ENCODE measurements at places on chromosomes 4 and X. TPM values are rescaled to one million over a fixed set of nuclear protein-coding genes. Genes with fewer than 3 reads are reported as not detected.

DNA sequence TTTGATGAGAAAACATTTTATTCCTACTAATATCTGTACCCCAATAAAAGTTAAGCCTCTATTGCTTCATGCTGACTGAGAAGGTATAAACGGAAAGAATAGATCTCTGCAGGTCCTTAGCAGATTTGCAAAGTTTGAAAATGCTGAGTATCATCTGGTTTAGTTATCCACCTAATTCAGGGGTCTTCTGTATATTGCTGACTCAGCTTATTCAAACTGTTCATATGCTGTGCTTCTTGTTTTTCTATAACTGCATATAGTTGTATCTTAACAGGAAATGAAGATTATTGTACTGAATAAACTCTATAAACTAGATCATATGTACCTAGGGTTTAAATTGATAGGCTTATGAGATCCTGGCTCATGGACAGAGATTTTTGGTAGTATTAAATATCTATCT is 23.7 kb downstream of the ZNF330 start:
- H3K27ac ChIP-seq: no peak overlapping the region
- no peaks in the 10 kb centered on the region for H3K36me3 ChIP-seq
- H3K4me3 ChIP-seq: no peak overlapping the region
- H3K27me3 ChIP-seq: no peaks in the 10 kb centered on the region

DNA sequence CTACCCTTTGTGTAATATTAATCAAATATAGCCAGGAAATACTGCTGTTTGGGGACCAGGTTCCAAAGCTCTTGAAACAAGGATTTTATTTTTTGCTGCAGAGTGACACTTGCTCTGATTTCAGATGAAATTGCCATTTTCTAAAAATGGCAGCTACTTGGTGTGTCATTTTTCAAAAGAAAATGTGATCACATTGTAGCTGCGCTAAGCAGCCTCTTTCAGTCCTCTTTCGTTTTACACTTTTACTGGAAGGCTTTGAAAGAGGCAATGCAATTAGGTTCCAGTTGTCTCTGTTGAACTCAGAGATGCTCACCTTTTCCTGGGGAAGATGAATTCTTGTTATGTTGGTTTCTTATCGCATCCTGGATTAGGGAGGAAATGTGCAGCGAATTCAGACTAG is 85.1 kb downstream of the CT47B1 start:
- H3K4me3 ChIP-seq: no peak overlapping the region
- peaks cover 31% of the 10 kb centered on the region for H3K27me3 ChIP-seq
- H3K4me1 ChIP-seq: no peaks in the 10 kb centered on the region
- no peak for DNase-seq

- no peak overlapping the region for H3K27ac ChIP-seq
- H3K36me3 ChIP-seq: no peaks in the 10 kb centered on the region
- H3K4me1 ChIP-seq: peaks cover 3% of the 10 kb centered on the region
- H3K4me3 ChIP-seq: no peak overlapping the region
- no peaks in the 10 kb centered on the region for H3K27me3 ChIP-seq
Measured at GRCh38 chr4:11106190-11106589, 322.5 kb downstream of the HS3ST1 start.

DNA sequence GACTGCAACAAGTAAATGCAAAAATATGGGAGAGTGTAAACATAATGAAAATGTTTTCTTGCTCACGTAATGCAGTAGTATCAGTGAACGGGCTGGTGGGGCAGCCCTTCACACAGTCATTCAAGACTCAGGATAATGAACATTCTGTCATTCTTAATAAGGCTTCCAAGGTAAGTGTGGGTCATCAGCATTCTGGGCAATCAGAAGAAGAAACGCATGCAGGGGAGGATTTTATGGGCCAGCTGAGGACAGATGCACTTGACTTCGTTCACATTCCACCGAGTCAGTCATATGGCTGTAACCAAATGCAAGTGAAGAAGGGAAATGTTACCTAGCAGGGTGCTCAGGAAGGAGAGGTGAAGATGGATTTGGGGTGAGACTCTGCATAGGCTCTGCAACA is 68.0 kb upstream of the MAP9 start:
- H3K36me3 ChIP-seq: no peaks in the 10 kb centered on the region
- no peaks in the 10 kb centered on the region for H3K4me1 ChIP-seq

DNA sequence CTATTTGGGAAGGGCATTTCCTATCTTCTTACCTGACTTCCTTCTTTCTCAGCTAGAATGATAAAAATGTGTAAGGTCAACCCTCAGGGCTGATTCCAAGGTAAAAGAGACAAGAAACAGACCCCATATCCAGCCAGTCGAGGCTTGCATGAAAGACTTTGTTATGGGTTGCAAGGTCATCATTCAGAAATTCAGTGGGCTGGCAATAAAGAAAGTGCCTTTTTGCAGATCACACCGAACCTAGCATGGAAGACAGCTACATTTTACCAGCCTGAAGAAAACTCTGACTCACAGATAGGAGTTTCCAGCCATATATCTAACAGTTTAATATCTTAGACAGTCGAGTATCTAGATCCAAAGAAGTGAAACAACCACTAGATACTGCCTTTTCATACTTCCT is 87.4 kb downstream of the PDGFC start:
- H3K4me3 ChIP-seq: no peak overlapping the region
- no peak overlapping the region for H3K27ac ChIP-seq
- no peak for DNase-seq
- no peaks in the 10 kb centered on the region for H3K36me3 ChIP-seq

The ZAR1 gene
- total RNA-seq: not detected

DNA sequence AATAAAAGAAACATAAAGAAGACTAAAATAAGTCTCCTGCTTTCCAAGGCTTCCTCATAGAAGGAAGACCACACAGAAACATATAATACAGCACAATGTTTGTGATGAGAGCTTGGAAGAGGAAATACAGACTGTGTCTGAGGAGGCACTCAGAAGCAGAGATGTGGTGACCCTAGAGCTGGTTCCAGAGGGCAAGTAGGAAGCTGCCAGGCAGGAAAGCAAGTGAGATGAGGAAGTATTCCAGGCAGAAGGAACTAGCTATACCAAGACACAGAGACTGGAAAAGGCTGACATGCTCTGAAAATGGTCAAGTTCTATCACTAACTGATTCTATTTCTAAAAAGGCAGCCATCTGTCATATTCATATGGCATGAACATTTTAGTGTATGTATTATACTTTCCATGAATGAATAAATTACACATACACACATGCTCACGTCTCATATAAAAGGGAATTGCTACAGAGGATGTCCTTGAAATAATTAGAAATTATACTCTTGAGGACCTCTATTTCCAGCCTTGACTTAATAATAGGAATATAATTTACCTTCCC is 16.6 kb upstream of the HSFX2 start:
- H3K27me3 ChIP-seq: no peaks in the 10 kb centered on the region
- H3K4me3 ChIP-seq: no peak overlapping the region
- H3K27ac ChIP-seq: no peak overlapping the region
- no peaks in the 10 kb centered on the region for H3K4me1 ChIP-seq
- no peak for DNase-seq

- no peak overlapping the region for H3K4me3 ChIP-seq
- H3K27me3 ChIP-seq: peaks cover 50% of the 10 kb centered on the region
- H3K27ac ChIP-seq: no peak overlapping the region
- no peak for DNase-seq
- no peaks in the 10 kb centered on the region for H3K36me3 ChIP-seq
Measured at GRCh38 chrX:151975228-151975593, 735 bp upstream of the GABRE start.

DNA sequence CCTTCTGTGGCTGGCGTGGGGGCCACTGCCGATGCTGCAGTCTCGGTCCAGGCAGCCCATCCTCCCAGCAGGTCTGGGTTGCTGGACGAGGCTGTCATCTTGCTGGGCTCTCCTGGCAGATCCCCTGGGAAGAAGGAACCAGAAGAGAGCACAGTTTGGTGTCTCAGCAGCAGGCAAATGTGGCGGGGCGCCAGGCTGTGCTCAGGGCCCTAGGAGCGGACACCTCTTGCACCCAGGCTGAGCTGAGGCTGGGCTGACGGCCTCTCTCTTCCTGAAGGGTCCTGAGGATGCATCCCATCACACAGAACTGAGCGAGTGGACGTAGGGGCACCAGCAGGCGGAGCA is 39.2 kb upstream of the CPLX1 start:
- no peaks in the 10 kb centered on the region for H3K36me3 ChIP-seq
- no peak overlapping the region for H3K27ac ChIP-seq
- DNase-seq: no peak

DNA sequence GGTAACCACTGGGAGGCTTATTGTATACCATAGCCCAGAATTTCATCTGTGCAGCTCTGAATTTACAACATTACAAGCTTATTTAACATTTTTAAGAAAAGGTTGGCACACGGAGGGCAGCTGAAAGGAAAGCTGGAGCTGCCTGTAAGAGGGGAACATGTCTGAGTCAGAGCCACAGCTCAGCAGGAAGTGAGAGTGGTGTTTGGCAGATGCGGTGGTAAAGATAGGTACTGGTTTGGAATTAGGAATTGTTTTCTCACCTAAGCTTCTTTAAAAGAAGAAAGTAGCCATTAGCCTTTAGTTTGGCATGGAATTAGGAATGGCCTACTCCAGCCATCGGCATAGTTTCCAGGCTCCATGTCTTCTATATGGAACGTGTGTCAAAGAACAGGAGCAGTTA is 172.5 kb upstream of the ANXA3 start:
- no peak overlapping the region for H3K27ac ChIP-seq
- no peak overlapping the region for H3K4me3 ChIP-seq
- no peaks in the 10 kb centered on the region for H3K27me3 ChIP-seq

The GRSF1 gene
- 87.4 TPM for total RNA-seq

DNA sequence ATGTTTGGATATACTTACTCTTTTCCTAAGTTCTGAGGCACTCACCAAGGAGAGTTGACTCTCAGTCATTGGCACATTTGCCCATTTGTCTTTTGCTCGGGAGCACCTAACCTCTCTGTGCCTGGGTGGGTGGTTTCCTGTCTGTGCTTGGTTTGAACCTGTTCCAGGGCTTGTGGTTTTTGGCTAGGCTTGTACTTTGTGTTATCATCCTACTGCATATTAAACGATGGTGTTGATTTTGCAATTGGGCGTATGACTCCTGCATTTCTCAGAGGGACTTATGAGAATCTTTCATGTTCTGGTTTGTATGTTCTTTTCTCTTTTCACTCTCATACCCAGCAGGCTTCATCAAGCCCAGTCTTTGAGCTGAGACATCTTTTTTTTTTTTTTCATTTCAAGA is 161.7 kb downstream of the BTC start:
- H3K4me1 ChIP-seq: no peaks in the 10 kb centered on the region

GRCh38 chr4:149277705-149278104 is 537.9 kb downstream of the IQCM start:
- H3K4me3 ChIP-seq: no peak overlapping the region
- H3K4me1 ChIP-seq: no peaks in the 10 kb centered on the region
- no peaks in the 10 kb centered on the region for H3K27me3 ChIP-seq
- DNase-seq: no peak

- DNase-seq: no peak
- no peak overlapping the region for H3K4me3 ChIP-seq
- H3K27me3 ChIP-seq: no peaks in the 10 kb centered on the region
- no peaks in the 10 kb centered on the region for H3K36me3 ChIP-seq
Measured at GRCh38 chr4:14615671-14616070, 386.6 kb upstream of the CPEB2 start.

The PNMA3 gene
- total RNA-seq: 2.9 TPM

DNA sequence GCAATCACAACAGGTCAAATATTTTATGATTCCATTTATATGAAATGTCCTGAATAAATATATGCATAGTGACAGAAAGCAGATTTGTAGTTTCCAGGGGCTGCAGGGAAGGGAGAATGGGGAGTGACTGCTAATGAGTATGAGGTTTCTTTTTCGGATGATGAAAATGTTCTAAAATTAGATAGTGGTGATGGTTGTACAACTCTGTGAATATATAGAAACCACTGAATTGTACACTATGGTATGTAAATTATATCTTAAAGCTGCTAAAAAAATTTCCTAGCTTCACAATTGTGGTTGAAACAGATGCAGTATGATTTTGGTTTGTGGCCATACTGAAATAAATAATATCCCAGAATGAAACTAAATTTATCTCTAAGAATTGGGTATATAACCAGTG is 12.9 kb upstream of the IL2 start:
- no peaks in the 10 kb centered on the region for H3K27me3 ChIP-seq
- DNase-seq: no peak
- H3K4me3 ChIP-seq: no peak overlapping the region
- no peaks in the 10 kb centered on the region for H3K36me3 ChIP-seq
- no peaks in the 10 kb centered on the region for H3K4me1 ChIP-seq

- no peak overlapping the region for H3K27ac ChIP-seq
- no peaks in the 10 kb centered on the region for H3K36me3 ChIP-seq
- peaks cover 31% of the 10 kb centered on the region for H3K4me1 ChIP-seq
- no peaks in the 10 kb centered on the region for H3K27me3 ChIP-seq
- DNase-seq: no peak
Measured at GRCh38 chr4:184457535-184458249, 16.7 kb downstream of the IRF2 start.

DNA sequence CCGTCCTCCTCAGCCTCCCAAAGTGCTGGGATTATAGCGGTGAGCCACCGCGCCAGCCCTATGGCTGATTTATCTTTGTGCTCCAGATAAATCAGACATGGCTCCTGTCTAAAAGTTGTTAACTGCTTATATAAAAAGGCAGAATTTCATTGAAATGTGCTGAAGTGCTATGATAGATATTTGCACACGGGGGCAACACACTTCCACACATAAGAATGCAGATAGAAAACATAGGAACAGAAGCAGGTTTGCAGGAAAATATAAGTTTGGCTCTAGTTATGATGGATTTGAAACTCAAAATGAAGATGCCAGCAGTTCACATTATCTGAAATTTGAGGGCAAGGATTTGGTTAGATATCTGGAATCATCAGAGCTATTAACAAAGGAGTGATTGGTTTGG is 163.1 kb upstream of the SLITRK2 start:
- H3K4me3 ChIP-seq: no peak overlapping the region
- H3K36me3 ChIP-seq: no peaks in the 10 kb centered on the region
- H3K27ac ChIP-seq: no peak overlapping the region
- H3K27me3 ChIP-seq: no peaks in the 10 kb centered on the region
- no peak for DNase-seq

DNA sequence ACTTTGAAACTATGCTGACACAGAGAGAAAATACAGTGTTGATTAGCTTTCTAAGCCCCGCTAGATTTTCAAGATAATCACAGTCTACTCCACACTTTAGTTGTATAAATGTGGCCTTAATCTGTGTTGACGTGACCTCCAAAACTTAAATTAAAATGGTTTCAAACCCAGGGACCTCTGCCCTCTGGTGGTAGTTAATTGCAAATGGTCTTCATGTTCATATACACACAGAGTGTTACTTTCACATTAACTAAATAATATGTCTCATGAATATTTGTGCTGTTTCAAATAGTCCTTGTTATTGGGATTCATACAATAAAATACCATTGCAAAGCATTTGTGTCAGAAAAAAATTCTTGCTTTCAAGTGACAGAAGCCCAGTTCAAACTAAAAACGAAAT is 64.3 kb downstream of the TASL start:
- H3K27ac ChIP-seq: no peak overlapping the region
- H3K4me3 ChIP-seq: no peak overlapping the region
- no peaks in the 10 kb centered on the region for H3K4me1 ChIP-seq

GRCh38 chr4:151291485-151291884 is 14.5 kb downstream of the PRSS48 start:
- peaks cover 23% of the 10 kb centered on the region for H3K4me1 ChIP-seq
- DNase-seq: no peak
- no peak overlapping the region for H3K4me3 ChIP-seq
- H3K27me3 ChIP-seq: no peaks in the 10 kb centered on the region

Data from neural progenitor cell (in vitro differentiated cells).